Activated naive CD4-positive, alpha-beta T cell treated with Interleukin-2 at 50 U/mL for 16 hours (primary cell): ENCODE measurements at places on chromosomes 5 and 9.

- no peak for DNase-seq
These were observed 16.6 kb downstream of the PTGR1 start for GRCh38 chr9:111582888-111583287.

DNA sequence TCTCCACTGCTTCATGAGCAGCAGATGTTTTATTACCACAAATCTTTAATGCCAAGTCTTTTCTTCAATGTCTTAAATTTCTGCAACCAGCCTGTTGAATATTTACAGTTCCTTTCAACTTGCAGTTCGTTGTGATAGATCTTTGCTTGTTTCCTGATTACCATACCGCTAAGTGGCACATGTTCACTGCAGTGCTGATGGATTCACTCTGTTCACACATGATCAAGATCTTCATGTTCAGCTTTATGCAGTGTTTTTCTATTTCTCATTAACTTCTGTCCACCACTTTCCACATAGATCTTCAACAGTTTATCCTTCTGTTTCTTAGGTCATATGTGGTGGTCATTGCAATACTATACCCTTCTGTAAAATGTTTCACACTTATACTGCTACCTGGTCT is 280.6 kb downstream of the EPB41L4A start:
- DNase-seq = no peak

GRCh38 chr5:148794729-148795561 is 31.5 kb upstream of the ADRB2 start:
- DNase-seq = no peak

DNA sequence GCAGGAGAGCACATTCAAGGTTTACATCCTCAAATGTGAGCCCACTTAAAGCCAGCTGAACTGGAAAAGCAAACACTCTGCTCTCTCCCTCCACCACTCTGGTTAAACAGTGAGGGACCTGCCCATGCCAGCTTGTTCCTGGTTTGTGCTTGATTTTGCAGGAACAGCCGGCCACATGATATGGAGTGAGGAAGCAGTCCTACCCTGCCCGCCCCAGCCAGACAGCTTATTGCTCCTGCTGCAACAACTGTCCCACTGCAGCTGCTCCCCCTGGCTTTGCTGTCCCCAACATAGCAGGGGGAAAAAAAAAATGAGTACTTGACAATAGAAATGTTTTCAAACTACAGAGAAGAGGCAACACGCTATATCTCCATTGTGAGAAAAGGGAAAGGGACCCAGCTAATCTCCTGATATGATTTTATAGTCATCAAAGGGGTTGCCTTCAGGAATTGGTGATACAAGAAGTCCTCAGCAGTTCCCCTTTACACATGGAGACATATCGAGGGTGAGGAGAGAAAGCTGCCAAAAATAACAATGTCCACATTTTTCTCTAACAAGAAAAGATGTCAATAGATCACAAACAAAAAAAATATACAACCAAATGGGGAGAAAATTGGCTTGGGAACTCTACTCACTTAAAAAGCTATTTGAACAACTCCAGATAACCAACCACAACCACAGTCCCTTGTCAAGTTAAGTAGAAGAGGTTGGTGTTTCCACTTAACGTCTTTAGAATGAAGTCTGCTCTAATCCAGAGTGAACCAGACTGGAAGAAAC is 4.6 kb downstream of the MYO10 start:
- DNase-seq = no peak

DNA sequence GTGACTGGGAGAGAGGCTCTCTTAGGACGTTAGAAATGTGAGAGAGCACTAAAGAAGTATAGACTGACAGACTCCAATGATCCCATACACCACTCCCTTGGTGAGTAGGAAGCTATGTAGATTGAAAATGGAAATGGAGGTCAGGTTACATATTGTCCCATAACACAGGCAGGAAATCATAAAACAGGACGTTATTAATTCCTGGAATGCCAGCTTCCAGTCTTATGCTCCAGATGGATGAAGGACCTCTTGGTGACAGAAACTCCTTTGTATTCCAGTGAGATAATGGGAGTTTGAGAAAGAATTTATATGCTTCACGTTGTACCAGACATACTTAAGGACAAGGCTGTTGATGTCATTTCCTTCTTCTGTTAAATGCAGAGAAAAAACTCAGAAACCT is 338.2 kb upstream of the ITGA1 start:
- no peak for DNase-seq

DNA sequence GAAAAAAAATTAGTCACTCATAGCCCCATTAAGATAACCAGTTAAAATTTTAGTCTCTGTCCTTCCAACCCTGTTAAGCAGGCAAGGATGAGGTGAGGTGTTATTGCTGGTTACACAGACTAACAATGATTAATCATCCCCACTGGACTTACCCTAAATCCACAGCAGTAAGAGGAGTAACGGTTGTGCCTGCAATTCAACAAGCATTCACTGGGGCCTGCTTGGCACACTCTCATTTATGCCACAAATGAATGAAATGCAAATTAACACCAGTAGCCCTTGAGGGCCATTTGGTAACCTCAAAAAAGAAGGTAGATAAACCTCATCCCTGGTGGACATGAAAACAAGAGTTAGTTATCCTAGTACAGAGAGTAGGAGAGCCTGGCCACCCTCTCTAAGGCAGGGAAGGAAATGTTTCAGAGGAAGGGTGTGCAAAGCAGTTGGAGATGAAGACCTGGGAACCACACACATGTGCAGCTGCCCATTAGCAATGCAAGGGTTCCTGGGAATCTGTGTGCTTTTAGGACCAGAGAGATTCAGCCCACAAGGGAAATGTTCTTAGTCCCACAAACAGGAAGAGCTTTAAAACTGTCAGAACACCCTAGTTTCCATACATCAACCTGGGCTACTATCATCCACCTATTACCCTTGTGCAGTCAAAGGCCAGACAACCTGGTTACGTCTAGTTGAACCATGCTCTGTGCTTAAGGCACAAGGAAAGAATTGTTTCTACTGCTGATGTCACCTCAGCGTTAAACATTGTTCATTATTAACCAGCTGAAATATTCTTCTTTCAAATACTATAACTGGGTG is 7.7 kb downstream of the LHFPL2 start:
- no peak for DNase-seq

DNA sequence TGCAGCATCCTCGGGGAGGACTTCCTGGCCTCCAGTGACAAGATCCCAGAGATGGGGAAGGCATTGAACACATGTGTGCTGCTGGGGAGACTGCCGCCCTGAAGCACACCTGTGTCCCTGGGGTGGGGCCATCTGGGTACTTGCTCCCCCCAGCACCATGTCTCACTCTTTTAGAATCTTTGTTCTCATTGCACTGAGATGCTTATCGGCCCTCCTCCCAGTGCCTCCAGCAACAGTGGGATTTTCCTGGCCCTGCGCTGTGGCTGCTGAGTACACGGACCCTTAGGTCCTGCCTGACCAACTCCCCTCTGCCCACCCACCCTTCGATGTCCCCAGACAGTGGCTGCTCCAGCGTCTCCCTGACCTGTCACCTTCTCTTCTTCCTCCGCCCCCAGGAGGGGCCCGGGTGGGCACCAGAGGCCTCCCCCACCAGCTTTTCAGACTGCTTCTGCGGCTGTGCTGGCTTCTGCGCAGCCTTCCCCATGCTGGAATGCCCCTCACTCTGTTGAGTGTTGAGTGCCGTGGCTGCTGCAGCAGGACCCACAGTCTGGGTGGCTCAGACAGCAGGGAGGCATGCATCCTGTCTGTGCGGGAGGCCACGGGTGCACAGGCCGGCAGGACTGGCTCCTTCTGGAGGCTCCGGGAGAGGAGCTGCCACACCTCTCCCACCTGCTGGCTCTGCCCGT is 145.9 kb upstream of the IRX2 start:
- DNase-seq = no peak

GRCh38 chr5:652023-652515 is 39.9 kb downstream of the CEP72 start:
- DNase-seq = no peak

DNA sequence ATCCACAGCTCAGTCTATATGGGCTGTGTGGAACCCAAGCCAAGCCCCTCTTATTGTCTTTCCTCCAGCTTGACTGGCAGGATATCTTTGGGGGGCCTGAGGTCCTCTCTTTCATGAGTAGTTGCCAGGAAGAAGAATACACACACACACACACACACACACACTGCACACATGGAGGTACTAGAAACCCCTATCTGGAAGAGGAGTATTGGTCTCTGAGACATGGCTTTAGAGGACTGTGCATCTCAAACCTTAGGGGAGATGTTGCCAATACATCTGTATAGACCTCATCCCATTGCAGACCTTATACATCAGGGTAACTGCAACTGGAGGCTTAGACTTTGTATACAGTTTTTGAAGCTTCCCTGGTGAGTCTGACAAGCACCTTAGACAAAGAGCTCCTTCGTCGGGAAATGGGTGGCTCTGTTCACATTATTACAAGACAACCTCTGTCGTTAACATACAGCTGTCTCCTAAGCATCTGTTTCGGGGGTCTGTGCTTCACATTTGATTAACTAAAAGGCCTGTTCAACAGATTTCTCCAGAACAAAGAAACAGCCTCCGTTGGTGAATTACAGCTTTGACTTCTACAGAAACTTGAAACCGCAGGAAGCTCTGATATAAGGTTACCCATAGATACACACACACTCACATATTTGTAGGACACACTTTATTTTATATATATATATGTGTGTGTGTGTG is 5.5 kb upstream of the ENTREP1 start:
- DNase-seq = no peak

DNA sequence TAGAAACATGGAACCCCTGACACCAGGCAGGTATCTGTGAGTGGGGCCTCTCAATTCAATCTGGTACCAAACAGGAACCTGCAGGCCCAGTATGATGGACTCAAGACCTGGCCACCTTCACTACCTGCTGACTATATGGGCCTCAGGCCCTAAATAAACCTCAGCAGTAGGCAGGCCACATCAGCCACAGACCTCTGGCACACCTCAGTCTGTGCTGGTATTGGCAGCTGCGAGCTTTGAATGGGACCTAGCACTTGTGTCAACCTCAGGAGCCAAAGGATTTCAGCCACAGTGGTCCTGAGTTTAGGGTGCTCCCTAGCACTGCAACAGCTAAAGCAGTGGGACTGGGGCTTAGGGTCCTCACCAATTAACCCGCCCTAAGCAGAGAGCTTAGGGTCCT is 325.5 kb downstream of the ZNF608 start:
- no peak for DNase-seq

- no peak for DNase-seq
These were observed 3.4 kb upstream of the GALNT12 start for GRCh38 chr9:98804083-98804482.

DNA sequence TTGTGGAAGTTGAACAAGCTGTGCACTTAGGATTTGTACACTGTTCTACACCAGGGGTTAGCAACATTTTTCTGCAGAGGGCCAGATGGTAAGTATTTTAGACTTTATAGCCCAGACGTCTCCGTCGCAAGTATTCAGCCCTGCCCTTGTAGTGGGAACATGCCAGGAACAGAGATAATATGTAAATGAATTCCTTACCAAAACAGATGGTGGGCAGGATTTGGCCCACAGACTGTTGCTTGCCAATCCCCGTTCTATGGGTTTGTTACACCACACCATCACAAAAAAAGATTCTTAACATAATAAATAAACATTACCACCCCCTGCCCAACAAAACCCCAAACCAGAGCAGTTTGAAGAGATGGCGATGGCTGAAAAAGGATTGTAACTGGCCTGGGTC is 74.3 kb downstream of the AMBP start:
- DNase-seq = no peak

DNA sequence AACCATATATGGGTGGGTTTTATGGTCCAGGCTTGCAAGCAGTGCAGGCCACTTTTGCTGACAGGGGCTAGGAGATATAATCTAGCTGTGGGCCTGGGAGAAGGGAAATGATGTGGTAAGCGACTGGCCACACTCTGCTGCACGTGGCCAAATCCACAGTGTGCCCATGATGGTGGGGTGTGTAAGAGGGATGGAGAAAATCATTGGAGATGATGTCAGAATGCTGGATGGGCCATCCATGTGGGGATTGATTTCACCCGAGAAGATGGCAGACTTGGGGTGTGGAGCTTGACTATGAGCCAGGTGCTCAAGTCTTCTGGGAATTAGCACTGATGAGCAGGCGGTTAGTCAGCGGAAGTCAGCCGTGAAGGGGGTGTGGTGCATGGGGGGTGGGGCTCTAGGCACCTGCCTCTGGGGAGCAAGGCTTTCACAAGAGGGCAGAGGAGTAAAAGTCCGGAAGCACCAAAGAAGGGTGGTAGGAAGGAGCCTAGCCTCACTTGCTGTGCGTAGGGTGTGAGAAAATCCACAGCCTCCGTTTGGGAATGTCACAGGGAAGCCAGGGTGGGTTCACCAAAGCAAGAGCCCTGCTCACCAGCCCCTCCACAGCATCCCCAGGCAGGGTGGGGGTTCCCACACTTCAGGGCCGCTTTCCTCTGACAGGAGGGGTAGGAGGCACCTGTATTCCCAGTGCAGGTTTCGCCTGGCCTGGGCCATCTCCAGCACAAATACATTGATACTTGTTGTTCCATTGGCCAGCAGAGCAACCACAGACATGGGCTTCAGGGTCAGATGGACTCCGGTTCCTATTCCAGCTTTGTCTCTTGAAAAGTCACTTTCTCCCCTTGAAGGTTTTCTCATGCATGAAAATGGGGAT is 44.5 kb upstream of the ANGPTL2 start:
- DNase-seq = no peak

- no peak for DNase-seq
These were observed 119.7 kb downstream of the FAM174A start for GRCh38 chr5:100654895-100655294.
